Hematopoietic multipotent progenitor cell treated with erythropoietin and hydrocortisone succinate and interleukin-3 and kit ligand, for 17 days (in vitro differentiated cells): ENCODE measurements at places on chromosomes 2 and 18.

DNA sequence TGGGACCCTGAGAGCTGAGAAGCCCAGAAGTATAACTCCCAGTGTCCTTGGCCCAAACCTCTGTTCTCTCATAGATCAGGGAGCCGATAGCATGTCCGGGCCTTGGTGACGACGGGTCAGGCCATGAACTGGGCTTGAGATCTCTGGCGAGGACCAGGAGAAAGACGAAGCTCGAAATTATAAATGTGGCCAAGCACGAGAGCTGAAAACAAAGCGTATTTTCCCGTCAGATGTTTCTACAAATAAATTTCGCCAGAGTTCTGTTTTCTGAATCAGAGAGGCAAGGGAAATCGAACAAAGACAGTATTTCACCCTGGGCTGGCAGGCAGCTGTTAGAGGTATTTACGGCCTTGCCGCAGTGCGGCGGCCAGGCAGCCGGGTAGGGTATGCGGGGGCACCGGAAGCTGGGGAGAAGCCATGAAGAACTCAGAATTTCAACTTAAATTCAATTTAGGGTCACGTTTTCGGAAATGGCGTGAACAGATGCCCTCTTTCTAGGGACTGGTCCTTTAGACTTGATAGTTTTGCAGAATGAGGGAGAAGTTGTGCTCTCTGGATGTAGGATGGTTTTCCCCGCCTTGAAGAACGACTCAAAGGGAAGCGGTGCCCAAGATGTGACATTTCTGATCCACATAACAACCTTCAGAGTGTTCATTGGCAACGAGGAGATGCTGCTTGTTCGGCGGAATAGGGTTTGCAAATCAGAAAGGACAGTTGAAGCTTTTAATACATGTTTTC lies 9.6 kb downstream of the HOXD8 start:
- no peak for DNase-seq

GRCh38 chr18:4639628-4640310 lies 184.7 kb upstream of the DLGAP1 start:
- no peak for DNase-seq

GRCh38 chr2:183162362-183162761 lies 38.1 kb downstream of the NUP35 start:
- no peak for DNase-seq

DNA sequence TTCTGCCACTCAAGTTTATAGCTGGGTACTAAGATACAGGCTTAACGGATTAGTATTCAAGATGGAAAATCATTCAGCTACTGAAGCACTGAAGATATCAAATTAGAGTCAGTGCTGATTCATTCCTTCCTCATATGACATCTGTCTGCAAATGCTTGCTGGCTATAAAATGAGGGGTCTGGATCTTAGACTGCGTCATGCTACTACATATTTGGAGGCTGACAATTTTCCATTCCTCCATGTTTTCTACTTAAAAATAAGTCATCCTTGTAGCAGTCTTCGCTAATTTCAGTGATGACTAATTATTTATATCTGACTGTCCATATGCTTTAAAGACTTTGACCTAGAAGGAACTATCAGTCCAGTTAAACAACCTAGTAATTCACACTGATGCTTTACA lies 233.4 kb downstream of the RIT2 start:
- DNase-seq, result no peak

GRCh38 chr2:174985614-174986013 lies 19.6 kb downstream of the CHN1 start:
- no peak for DNase-seq

DNA sequence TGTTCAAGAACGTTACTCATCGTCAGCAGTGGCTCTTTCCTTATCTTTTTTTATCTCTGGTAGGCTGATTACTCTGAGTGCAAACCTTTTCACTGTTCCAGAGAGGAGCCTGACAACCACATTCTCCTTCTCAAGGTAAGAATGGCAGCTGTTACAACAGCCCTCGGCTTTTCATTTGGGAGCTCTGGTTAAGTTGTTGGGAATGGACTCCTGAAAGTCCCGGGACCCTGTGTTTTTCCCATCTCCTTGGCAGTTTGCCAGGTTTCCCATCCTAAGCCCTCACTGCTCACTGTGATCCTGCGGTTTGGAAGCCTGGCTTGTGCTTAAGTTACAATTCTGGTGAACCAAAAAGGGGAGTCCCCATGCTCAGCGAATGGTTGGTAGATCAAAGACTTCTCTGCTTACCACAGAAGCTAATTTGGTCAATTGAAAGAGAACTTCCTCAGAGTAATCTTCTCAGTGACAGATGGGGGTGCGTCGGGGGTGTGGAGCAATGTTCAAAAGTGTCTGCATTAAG lies 122.3 kb downstream of the LYPD6B start:
- no peak for DNase-seq

DNA sequence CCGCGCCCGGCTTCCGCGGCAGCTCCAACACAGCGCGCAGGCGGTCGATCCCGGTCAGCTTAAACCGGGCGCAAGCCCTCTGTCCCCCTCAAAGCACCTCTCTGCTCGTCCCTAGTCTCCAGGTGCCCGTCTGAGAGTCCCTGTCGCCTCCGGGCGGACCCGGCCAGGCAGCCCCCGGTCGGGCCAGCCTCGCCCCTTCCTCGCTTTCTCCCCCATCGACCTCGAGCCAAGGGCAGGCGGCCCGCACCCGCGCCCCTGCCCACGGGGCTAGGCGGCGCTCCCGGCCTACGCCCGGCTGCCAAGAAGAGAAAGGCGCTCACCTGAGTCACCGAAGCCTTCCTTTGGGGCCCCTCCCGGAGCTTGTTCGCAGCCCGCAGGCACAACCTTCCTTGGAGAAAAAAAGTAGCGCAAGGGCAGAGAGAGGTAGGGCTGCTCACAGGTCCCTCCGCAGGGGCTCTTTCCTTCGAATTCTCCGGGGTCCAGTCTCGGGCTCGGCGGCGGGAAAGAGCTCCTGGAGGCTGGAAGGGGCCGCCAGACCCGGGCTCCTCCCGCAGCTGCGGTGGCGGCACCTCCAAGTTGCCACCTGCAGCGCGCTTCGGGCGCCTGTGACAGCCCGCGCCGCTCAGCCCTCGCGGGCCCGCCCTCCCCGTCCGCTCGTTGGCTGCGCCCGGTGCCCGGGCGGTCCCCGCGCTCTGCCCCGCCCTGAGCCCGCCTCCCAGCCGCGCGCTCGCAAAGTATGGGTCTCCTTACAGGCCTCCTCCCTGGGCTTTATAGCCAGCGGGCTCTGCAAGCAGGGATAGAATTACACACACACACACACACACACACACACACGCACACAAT lies 86.5 kb upstream of the EPB41L3 start:
- DNase-seq, result no peak

- DNase-seq, result no peak
Measured at GRCh38 chr2:227717687-227718567, at the start of gene SLC19A3. Gene SLC19A3 (minus strand): TSS chr2:227718028. CDS start chr2:227702318, 15,710 bp downstream.

DNA sequence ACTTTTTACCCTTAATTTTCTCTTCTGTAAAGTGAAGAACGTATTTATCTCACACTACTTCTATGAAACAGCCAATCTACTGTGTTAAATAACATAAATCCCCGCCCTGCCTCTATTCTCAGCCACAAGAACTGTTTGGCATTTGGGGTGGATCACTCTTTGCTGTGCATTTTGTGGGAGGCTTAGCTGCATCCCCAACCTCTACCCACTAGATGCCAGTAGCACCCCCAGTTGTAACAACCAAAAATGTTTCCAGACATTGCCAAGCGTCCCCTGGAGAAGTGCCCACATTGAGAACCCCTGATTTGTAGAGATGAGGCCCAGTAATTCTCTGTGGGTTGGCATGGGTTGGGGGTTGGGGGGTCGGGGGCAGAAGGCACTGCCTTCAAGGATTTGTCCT lies 94.7 kb upstream of the BOD1L2 start:
- no peak for DNase-seq

DNA sequence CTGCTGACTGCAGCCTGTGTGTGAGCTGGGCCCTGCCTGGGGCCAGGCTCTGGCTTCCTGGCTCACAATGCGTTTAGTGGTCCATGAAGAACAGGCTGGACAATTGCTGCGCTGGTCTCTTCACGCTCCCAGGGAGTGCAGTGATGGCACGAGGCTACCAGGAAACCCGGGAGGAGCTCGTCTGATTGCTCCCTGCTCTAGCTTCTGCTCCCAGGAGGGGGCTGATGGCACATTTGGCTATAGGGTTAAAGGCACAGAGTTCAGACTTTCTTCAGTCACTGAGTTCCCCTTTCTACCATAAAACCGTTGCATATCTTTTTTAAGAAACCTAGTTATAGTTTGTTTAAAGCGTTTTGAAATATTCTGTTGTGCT lies 60.1 kb downstream of the KCNF1 start:
- DNase-seq, result no peak

DNA sequence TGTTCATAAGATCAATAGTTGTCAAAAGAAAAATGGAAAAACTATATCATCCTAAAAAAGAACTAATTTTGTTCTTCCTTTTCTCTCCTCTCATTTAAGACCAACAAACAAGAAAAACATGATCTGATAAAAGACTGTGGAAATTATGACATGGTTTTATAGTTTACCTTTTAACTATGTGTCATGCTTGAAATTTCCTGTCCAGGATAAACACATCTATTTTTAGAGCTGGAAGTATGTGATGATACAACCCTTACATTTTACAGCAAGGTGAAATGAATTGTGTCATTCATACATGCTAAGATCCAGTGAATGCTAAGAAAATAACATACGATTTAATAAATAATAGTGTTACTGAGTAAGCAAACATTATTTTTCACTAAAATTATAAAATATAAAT lies 89.9 kb downstream of the GULP1 start:
- no peak for DNase-seq

- DNase-seq, result no peak
Measured at GRCh38 chr2:161131804-161132203, 28.4 kb upstream of the TANK start.

DNA sequence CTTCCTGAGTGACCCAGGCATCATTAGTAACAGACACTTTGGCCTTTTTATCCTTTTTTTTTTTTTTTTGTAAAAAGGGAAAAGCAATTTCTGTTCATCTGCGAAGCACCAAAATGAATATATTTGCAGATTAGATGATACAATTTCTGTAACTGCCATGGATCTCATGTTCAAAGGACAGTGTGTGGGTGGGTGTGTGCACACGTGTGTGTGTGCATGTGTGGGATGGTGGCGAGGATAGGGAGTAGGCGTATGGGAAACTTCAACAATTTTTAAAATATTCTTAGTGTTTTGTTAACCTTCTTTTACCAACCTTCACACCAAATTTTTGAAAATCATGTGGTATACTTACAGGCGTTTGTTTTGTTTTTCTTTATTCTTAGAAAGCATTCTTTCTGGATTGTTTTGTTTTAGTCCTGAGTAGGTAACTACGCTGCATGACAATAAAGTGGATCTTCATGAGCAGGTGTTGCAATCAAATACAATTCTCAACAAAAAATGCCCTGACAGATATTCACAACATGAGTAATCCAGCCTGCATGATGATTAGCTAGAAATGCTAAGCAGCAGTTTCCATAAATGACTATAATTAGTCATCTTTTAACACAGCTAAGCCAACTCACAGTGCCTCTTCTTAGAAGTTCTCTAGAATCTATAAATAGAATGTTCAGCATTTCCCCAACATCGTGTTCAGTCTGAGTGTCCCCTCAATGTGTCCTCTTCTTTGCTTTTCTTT lies 53.5 kb upstream of the RMDN2 start:
- DNase-seq, result no peak

DNA sequence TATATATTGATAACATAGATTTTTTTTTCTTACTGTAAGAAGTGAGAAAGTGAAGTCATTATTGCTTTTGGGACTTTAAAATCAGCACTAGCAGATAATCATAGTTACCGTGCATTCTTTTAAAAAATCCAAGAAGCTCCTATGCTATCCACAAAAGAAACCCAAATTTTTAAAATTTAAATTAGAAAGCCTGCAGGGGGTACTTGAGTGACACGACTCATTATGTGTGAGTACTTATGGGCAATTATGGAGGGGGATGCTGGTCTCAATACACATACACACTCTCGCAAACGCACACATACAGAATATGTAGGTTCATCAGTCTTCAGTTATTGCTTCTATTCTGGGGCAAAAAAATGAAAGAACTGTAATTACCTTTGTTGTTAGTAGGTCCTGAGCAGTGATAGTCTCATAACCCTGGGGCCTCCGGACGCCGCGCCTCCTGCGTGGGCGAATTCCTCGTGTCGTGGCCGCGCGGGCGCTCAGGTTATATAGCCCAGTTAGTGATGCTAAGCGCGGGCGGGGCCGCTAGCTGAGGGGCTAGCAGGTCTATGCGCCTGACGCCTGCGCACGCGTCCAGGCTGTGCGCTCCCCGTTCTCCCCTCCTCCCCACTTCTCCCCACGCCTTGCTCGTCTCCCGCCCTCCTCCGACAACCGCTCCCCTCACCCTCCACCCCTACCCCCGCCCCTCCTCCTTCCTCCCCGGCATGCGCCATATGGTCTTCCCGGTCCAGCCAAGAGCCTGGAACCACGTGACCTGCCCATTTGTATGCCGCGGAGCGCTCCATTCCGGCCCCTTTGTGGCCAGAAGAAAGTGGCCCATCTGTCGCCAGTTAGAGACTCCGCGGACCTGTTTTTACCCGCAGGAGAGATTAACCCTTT lies at the start of gene NEUROD1:
NEUROD1 (minus strand) TSS at position 463 of the 882 bp plus-strand sequence. CDS start 1,657 bp downstream, outside the sequence.
- DNase-seq, result no peak

DNA sequence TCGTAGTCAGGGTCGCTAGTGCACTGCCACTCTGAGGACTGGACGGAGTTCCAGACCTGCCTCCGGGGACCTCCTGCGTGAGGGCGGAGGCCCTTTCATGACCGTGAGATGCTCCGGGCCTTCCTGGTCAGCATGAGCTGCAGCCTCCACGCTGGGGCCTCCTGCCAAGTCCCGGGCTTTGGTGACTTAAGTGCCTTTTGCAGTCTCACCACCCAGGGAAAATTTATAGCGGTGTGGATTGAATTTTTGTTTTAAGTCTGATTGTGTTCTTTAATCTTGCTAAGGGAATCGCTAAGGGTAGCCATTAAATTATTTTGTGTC lies 33.6 kb downstream of the CHRNA1 start:
- no peak for DNase-seq

DNA sequence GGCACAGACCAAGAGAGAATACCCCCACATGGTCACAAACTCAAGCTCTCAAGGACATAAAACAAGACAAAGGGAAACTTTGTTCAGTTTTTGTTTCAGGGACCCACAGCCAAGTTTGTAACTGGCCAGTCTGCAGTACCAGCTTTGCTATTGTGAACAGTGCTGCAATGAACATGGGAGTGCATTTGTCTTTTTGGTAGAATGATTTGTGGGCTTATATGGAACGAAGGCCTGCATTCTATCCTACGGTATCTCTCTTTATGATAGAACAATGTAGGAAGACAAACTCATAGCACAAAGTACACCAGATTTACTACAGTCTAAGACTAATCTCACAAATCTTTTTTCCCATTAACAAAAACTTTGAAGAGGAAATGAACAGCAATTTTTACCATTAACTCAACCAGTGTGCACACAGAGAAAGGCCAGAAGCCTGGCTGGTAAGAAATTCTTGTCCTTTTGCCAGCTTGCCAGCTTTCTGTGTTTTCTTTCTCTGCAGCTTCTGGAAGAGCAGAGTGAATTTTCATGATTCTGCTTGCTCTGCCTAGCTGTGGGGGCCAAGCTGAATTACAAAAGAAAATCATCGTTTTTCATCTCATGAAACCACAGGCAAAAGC lies 37.1 kb upstream of the FEZ2 start:
- DNase-seq, result no peak

- DNase-seq, result no peak
Measured at GRCh38 chr2:106890606-106891005, 4.6 kb upstream of the ST6GAL2 start.

GRCh38 chr18:37654731-37655369 lies 89.3 kb upstream of the CELF4 start:
- no peak for DNase-seq

GRCh38 chr18:79387615-79388014 lies 8.1 kb upstream of the NFATC1 start:
- DNase-seq, result no peak

GRCh38 chr2:216130346-216130971 lies 21.3 kb downstream of the XRCC5 start:
- no peak for DNase-seq

GRCh38 chr2:9150568-9150900 lies 56.1 kb upstream of the ASAP2 start:
- no peak for DNase-seq
